ENCODE measurements at places on chromosomes 13 and 19. TPM values are rescaled to one million over a fixed set of nuclear protein-coding genes. Genes with fewer than 3 reads are reported as not detected.

- no peak for DNase-seq
Measured at GRCh38 chr19:33705860-33706259, 84.1 kb downstream of the CHST8 start.

DNA sequence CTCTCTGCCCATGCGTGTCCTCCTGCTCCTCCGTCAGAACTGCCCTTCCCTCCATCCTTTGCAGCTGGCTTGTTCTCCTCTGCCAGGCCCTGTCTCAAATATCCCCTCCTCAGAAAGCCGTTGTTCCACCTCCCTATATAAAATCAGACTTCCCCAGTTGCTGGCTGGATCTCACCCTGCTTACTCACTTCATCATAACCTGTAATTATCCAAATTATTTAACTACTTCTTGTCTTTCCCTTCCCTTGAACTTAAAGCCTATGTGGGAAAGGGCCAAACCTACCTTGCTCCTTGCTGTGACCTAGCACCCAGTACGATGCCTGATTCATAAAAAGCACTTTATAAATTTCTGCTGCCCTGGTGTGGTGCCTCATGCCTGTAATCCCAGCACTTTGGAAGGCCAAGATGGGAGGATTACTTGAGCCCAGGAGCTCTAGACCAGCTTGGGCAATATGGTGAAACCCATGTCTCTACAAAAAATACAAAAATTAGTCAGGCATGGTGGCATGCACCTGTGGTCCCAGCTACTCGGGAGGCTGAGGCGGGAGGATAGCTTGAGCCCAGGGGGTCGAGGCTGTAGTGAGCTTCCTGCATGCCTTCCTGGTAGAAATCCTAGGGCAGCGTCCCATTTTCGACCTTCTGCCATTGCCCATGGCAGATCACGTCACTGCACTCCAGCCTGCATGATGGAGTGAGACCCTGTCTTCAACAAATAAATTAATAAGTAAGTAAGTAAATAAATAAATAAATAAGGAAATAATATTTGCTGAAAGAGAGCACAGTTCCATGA lies 39.5 kb upstream of the ZNF536 start:
- DNase-seq: no peak

GRCh38 chr19:18789883-18790565 lies 1.1 kb downstream of the COMP start:
- DNase-seq: no peak

DNA sequence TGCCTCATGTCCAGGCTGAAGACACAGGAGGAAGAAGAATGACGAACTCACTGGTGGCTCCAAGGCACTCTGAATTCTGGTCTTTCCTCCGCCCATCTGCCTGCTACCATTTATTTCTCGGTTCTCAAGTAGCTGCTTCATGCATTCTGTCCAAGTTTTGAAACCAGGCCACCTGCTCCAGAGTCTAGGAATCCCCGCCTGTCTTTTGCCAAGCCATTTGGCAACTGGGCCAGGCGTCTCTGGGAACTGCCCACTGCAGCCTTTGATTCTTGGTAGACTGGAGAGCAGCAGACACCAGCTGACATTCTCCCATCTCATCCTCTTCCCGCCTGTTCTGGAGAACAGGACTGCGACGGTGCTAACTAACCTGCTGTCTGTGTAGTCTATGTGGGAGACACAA lies 10.8 kb downstream of the SLC35E1 start:
- no peak for DNase-seq

- peak; percentile 35 for DNase-seq
Measured at GRCh38 chr19:53511933-53512374, 26.0 kb upstream of the ZNF331 start.

DNA sequence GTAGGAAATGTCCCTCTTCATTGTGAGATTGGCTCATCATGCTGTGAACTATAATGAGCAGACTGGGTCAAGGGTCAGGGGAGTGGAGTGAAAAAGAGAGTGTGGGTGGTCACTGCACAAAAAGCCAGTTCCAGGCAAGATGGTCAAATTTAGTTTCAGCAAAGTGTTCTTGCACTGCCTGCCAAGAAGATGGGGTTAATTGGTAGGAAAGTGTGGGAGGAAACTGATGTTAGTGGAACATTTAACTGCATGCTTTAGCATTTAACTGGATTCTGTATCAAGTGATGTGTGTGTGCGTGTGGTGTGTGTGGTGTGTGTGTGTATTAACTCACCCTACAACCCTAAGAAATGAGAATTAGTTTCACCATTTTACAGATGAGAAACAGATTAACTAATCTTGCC lies 131.6 kb downstream of the COG6 start:
- no peak for DNase-seq

DNA sequence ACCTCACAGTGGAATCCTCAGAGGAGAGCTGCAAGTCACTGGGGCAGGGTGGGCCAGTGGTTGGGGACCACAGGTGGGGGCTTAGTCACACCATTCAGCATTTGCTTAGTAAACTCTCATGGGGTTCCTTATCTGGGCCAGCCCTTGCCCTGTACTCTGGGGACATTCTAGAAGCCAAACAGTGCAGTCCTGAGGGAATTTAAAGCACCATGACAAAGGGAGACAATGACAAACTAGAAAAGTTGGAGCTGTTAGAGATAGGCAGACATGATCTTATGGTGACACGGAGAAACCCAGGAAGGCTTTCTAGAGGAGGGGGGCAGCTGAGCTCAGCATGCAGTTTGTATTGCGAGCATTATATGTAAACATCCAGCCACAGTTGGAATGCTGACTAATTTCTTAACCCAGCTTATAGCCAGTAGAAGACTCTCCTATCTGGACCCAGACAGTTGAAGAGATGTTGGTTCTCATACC lies 87.6 kb downstream of the ZNF429 start:
- no peak for DNase-seq

DNA sequence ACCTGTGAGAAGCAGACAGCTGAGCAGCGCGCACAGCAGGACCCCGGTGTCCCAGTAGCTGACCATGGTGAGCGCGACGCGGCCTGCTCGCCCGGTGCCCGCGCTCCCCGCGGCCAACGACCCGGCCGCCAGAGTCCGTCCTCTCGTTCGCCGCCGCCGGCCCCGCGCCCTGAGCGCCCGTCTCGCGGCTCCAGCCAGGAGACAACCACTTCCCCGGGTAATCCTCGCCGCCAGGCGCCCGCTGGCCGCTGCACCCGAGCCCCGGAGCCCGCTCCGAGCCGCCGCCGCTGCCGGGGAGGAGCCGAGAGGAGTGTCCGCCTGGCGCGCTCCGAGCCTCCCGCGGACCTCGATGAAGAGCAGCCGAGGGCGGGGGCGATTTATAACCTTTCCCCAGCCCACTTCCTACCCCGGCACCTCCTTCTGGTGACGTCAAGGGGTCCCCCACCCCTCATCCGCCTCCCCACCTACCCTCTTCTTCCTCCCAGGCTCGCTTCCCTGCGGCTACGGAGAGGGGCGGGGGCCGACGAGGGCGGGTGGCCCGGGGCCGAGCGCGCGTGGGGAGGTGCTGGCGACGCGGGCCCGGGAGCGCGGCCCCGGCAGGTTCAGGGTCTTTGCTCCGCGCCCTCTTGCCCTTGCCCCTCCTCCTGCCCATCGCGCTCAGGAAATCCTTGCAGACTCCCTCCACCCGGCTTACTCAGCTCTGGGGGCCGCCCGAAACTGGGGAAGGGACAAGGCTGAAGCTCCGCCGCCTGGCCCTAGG lies at the start of gene FLT1:
FLT1 (minus strand) TSS at position 351 of the 760 bp plus-strand sequence; CDS start at position 66, 285 bp downstream.
- peak; percentile 28 for DNase-seq

DNA sequence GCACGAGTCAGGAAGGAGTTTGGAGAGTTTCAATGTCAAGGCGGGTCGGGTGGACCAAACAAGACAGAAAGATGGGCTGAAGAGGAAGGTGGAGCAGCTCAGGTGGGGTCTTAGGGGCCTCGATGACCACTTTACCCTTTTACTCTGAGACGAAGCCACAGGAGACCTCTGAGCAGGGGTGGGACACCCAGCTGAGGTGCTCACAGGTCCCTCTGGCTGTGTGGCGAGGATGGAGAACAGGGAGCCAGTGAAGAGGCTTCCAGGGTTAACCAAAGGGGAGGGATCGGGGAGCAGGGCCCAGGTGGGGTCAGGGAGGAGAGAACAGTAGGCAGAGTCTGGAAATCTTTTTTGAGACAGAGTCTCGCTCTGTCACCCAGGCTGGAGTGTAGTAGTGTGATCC lies 2.0 kb upstream of the CCER2 start:
- no peak for DNase-seq

DNA sequence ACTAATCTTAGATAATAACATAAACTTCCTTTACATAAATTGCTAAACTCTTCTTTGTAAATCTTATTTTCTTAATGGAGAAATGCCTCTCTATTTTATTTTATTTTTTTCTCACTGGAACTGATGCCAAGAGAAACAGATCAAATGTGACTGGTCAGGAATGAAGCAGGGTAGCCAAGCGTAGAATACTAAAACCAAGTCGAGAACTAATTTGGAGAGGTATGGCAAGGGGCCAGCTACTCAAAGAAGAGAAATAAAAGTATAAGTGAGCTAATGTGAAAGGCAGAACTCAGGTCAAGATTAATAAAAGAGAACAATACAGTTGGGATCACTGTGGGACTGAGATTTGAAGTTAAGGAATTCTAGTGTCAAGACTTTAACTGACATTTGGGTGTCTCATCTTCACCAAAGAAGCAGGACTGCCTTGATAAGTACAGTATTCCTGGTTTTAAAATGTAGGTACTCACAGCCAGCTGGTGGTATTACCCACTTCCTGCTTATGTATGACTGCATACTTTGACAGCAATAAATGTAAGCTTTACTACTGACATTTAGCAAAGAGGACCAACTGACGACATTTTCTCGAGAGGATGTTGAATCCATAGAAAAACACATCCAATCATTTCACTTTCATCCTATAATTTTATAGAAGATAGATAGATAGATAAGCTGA lies 1192.2 kb downstream of the EFNB2 start:
- peak; percentile 62 for DNase-seq

DNA sequence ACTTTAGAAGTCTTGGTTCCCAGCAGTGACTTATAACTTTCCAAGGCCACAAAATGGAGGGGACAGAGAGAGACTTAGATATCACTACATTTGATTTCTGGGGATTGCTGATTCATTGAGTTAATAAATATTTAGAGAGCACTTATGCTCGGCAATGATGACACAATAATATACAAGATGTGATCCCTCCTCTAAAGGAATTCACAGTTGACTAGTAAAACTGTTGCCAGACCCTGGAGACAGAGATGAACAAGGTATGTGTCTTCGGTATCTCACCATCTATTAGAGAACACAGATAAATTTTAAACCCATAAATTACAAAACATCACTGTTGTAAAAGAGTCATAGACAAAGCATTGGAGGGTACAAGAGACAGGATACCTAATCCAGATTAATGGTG lies 437.5 kb downstream of the FOXO1 start:
- DNase-seq: no peak

- no peak for DNase-seq
Measured at GRCh38 chr19:28065026-28065425, 1147.9 kb downstream of the UQCRFS1 start.

DNA sequence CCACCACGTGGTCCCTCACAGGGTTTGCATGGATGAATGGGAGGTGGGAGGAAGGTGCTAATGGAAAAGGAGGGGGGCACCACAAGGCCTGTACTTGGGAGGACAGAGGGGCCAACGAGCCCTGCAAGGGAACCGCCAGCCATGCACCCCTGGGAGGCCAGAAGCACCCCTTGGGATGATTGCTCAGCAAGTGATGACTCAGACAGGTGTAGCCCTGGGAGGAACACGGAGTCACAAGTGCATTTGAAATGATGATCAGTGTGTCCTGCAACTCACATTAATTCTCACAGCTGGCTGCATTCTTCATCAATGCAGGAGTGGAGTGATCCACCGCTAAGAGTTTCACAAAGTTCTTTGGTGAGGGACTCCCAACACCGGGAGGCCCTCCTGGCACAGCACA lies 82.8 kb upstream of the ZNF254 start:
- no peak for DNase-seq

GRCh38 chr19:11345122-11345803 lies 805 bp downstream of the TMEM205 start:
- DNase-seq: peak; percentile 68

- DNase-seq: peak; percentile 34
Measured at GRCh38 chr19:843180-843835, 2.5 kb downstream of the PRTN3 start.

GRCh38 chr13:54347531-54347930 lies 1318.9 kb downstream of the OLFM4 start:
- no peak for DNase-seq

DNA sequence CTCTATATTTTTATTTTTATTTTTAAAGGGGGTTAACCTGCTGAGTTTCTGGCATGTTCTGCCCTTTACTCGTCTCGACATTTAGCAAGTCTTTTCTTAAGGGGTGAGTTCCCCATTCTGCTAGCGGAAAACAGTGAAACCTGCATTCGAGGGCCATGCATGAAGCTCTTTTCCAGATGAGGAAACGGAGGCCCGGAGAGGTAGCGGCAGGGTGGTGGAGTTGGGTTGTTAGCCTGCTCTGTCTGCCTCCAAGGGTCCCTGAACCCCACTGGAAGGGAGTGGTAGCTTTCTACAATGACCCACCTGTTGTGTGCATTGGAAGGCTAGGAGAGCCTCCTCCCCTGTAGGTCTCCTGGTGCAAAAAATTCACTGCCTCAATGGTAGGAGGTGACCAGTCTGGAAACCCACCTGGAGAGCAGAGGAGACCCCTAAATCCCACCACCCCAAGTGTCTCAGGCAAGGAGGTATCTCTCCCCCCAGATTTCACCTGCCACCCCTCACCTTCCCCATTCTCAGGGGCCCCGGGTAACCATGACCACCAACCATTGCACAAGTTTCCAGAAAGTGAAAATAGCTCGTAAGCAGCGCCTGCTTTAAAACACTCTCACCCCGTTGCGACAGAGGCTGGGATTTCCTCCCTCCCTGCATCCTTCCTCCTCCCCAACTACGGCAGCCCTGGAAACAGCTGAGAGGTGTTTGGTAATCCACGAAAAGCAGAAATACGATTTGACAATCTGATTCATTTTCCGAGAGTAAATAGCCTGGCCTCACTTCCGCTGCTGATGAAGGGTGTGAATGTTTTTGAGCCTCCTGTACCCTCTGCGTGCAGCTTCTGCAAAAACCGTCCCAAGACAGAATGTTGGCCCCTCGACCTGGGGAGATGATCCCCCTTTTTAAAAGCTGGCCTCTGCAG lies 3.5 kb downstream of the KLF2 start:
- peak; percentile 38 for DNase-seq

P2RY11 gene
- total RNA-seq: 6.5 TPM

LSR gene
- total RNA-seq: 0.07 TPM

FAM216B gene
- total RNA-seq: not detected

ZNF253 gene
- total RNA-seq: 2.7 TPM

GRK1 gene
- total RNA-seq: not detected

ZNF728 gene
- total RNA-seq: not detected

OSCAR gene
- not detected for total RNA-seq
